ENCODE measurements at places on chromosomes 5 and 9.

DNA sequence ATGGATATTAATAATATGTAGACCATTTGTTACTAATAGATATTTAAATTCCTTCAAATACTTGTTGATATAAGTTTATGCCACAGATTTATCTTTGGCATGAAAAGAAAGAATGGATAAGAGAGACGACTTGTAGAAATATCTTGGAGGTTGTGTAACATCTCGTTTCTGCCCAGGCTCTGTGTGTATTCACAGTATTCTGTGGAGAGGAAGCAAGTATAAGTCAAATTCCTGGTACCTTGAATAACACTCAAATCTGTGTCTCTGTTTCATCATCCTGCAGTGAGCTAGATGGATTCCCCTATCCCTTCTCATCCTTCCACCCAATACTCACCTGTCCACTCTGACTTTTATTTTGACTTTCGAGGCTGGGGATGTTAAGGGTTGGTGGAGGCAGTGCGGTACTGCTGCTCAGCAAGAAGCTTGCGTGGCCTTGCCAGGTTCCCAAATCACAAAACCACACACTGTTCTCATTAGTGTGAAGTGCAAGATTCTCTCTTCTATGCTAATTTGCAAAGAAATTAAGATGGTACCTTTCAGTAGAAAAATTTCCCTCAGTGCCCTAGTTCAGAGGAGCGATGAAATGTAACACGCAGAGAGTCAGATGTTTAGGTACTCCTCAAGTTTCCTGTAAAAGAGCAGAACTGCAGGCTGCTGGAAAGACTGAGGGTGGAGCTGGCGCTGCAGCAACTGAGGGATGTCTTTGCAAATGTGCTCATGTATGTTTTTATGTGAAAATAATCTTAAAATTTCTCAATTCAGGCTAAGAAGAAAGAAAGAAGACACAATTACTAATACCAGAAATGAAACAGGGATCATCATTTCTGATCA lies 42.6 kb upstream of the ANKRD18A start:
- no peak for DNase-seq

DNA sequence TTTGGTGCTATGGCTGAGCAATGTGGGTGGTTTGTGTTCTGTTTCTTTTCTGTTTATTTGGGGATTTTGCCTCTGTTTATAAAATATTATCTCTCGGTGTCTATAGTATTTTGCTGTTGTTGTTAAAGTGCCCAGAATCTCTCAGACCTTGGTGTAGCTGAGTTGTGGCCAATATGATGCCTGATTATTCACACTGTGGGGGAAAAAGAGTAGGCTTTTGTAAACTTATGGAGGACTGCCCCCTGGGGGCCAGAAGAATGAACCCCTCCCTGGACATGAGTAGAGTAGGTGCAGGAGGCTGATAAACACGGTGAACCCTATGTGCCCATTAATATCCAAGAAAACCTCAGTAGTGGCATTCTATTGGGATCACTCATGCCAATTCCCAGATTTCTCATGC lies 49.0 kb upstream of the DPYSL3 start:
- peak; percentile 18 for DNase-seq

GRCh38 chr9:85077944-85078343 lies 408.4 kb downstream of the NTRK2 start:
- DNase-seq = no peak

- DNase-seq = no peak
Measured at GRCh38 chr9:82209797-82210470, 221.4 kb downstream of the SPATA31D1 start.

DNA sequence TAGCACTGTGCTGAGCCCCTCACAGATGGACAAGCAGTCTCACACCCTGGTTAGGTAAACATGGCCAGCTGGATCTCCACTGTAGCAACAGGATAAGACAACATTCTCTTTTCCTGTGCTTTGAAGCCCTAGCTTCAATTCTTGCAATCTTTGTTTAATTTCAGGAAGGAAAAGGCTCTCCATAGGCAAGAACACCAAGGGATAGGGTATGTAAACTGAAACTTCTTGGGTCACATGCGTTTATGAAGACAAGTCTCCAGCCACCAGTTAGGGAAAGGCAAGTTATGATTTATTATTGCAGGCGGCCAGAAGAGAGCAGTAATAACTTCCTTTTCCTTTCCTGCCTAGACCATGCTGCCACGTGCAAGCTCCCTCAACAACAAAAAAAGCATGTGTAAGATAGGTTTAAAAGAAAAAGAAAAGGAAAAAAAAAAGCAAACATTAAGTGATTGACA lies 50.1 kb upstream of the POU5F2 start:
- no peak for DNase-seq

- DNase-seq = no peak
Measured at GRCh38 chr9:128175102-128175563, 15.1 kb downstream of the BBLN start.

GRCh38 chr5:10192309-10192708 lies 57.4 kb downstream of the ATPSCKMT start:
- DNase-seq = no peak

- DNase-seq = no peak
Measured at GRCh38 chr5:38473008-38473407, 83.4 kb downstream of the LIFR start.

DNA sequence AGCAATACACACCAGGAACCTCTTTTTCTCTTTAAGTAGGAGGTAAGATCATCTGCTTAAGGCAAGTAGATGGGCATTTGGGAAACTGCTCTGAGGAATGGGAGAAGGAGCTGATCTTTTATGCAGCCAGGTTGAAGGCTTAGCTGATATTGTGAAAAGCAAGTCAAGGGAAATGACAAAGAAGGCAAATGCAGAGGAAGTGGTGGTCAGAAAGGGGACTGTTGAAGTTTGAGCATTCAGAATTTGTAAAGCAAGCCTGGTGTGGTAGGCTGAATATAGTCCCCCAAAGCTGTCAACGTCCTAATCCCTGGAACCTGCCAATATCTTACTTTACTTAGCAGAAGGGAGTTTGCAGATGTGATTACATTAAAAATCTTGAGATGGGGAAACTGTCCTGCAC lies 128.9 kb downstream of the ADAMTS12 start:
- no peak for DNase-seq

DNA sequence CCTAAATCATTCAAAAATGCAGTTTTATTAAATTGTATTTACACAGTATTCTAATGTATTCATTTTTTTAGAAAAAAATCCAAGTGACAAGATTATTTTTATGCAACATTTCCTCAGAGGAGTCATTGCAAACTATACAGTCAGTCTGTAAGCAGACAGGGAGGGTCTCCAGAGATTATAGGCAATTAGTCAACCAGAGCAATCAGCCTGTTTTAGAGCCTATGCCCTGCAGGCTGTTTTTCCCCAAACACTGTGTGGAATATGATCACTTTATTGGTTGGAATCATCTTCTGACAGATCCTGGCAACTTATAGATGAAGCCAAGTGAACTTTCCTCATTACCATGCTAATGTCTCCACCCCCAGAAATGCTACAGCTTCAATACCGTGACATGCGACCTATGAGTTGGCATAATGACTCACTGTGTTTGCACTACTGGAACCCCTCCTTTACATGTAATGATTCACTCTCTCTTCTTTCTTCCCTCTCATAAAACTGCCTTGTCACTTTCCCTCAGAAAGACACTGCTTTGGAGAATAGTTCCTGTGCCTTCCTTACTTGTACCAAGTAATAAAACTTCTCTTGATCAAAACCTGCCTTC lies 577.7 kb upstream of the FTMT start:
- DNase-seq = no peak

GRCh38 chr5:144979516-144980264 lies 809.0 kb downstream of the KCTD16 start:
- no peak for DNase-seq

- DNase-seq = no peak
Measured at GRCh38 chr5:152501294-152501693, 96.2 kb upstream of the NMUR2 start.

- DNase-seq = no peak
Measured at GRCh38 chr5:136028090-136028489, 698 bp upstream of the TGFBI start.

GRCh38 chr9:23117616-23118015 lies 671.0 kb downstream of the DMRTA1 start:
- DNase-seq = no peak

- DNase-seq = no peak
Measured at GRCh38 chr5:30324083-30324482, 869.4 kb upstream of the CDH6 start.

DNA sequence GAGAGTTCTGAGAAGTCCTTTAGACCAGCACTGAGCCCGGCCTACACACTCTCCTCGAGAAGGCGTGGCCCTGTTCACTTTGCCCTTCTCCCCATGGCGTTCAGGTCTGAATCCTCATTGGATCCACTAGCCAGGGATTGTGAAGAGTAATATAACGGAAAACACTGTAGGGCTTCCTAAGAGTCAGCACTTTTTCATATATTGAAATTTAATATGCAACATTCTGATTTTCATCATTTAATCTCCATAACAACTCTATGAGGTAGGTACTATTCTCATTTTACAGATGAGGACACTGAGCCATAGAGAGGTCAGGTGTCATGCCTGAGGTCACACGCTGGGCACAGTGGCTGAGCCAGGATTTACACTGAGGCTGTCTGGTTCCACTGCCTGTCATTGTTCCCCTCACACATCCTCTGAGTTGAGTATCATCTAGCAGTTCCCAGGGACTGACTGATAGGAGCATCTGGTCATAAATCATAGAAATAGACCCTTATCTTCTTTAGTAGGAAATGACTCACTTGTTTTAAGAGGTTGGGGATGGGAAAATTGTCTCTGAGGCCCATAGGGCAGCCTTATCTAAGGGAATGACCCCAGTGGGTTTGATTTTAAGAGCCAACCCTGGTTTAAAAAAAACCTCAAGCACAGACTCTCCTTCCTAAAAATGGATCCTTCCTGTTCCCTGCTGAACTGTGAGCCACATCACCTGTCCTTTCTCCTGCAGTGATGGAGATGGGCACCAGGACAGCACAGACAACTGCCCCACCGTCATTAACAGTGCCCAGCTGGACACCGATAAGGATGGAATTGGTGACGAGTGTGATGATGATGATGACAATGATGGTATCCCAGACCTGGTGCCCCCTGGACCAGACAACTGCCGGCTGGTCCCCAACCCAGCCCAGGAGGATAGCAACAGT lies 41.2 kb downstream of the THBS4 start:
- DNase-seq = no peak

DNA sequence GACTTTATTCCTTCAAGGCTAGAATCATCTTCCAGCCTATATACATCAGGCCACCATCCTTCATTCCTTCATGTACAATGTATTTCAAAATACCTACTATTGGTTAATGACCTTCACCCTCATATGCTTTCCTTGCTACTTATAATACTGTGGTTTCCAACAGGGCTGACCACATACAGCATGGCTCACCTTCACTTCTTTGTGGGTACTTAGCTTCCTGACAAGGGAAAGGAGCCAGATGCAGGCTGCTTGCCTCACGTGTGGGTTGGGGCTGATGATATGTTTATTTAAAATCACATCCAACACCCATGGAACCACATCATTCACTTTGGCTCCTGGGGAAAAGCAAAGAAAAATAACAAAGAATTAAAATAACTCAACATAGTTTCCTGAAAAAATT lies 63.9 kb upstream of the OR2K2 start:
- no peak for DNase-seq

GRCh38 chr9:130017076-130017475 lies 25.9 kb downstream of the FNBP1 start:
- no peak for DNase-seq

GRCh38 chr9:78326564-78326963 lies 29.6 kb downstream of the PSAT1 start:
- DNase-seq = no peak

- no peak for DNase-seq
Measured at GRCh38 chr5:72388646-72389045, 68.5 kb downstream of the PTCD2 start.

GRCh38 chr9:37811906-37812476 lies 11.4 kb downstream of the DCAF10 start:
- DNase-seq = no peak

DNA sequence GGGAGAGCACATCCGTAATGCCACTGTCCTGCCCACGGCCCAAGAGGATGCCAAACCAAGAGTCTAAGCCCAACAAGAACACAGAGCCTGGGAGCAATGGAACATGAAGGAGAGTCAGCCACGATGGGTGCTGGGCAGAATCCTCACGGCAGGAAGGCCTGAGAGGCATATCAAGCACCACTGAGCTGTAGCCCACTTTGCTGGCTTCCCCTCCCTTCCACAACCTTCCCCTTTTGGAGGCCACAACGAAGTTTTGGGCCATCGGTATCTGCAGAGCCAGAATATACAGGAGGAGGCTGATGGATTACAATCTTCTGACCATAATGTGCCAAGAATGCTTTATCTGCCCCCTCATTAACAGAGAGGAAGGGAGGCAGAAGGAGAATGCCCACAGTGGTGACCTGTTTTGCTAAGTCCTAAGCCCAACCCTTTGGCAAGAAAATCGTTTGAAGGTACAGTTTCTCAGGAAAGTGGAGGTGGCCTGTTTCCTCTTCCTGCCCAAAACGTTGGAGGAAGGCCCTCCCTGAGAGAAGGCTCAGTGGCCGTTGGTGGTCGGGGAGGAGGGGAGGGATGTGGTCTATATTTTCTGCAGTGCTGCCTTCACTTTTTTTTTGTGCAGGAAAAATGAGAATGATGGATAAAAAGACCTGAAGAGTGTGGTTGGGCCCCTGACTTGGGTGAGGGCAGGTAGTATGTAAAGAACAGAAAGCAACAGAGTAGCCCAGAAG lies 26.2 kb downstream of the MACROH2A1 start:
- DNase-seq = no peak

- no peak for DNase-seq
Measured at GRCh38 chr5:26669523-26669922, 368.9 kb downstream of the CDH9 start.

GRCh38 chr5:91212714-91213092 lies 170.4 kb downstream of the ARRDC3 start:
- no peak for DNase-seq

GRCh38 chr5:4225741-4226140 lies 630.1 kb downstream of the IRX1 start:
- no peak for DNase-seq

- DNase-seq = no peak
Measured at GRCh38 chr9:3243683-3244082, 282.1 kb downstream of the RFX3 start.

DNA sequence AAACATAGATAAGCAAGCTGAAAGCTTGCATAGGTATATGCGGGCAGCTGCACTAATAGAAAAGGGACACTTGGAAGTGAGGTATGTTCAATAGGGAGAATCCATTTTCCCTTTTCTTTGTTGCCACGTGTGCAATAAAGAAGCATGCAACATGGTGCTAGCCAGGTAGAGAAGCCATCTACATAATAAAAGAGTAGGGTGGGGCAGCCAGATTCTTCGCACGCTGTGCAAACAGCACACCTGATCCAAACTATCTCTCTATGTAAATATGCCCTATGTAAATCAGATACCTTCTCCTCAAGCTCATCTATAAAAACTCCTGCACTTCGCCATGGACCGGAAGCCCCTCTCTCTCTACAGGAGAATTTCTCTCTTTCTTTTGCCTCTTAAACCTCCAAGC lies 91.9 kb upstream of the C9orf72 start:
- no peak for DNase-seq

GRCh38 chr5:64312491-64312890 lies 146.8 kb downstream of the RNF180 start:
- no peak for DNase-seq

- DNase-seq = no peak
Measured at GRCh38 chr9:106309925-106310324, 553.0 kb upstream of the ZNF462 start.

- DNase-seq = no peak
Measured at GRCh38 chr5:115801984-115802383, 14.5 kb downstream of the CDO1 start.

GRCh38 chr5:78803353-78803752 lies 154.8 kb upstream of the LHFPL2 start:
- no peak for DNase-seq

- no peak for DNase-seq
Measured at GRCh38 chr5:153558957-153559356, 68.5 kb downstream of the GRIA1 start.

All from GM10248 (cell line).